Activated CD8-positive, alpha-beta memory T cell treated with anti-CD3 and anti-CD28 coated beads for 1 hour (primary cell): ENCODE measurements at places on chromosomes 7 and 10.

GRCh38 chr10:48309711-48310226, 3.3 kb downstream of the MAPK8 start:
- no peak for DNase-seq

GRCh38 chr7:107172276-107173032, 3.7 kb downstream of the HBP1 start:
- DNase-seq: no peak

DNA sequence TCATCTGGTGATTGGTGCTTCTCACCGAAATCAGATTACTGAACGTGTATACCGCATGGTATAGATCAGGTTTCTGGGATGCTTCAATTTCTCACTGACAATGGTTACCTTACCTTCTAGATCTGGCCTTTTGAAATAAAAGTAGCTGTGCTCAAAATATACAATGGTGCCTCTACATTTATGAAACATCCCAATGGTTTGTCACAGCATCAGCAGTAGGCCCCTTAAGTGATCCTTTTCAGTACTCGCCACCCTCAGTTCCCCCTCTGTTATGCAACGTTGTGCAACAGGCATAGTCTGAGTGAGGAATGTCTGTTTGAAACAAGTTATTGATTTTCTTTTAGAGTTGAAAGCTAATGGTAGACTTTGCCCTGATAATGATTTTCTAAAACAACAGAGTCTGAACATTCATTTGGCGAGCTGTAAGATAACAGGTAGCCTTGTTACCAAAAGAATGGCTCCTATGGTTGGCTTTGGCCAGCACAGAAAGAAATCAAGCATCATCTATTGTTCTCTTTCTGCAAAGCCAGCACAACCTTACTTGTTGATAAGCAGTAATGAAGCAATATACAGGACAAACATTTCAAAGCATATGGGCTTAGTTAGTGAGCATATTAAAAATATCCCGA, 693.9 kb downstream of the PARD3 start:
- DNase-seq: no peak

GRCh38 chr7:41979834-41980307, 257.1 kb downstream of the GLI3 start:
- no peak for DNase-seq

DNA sequence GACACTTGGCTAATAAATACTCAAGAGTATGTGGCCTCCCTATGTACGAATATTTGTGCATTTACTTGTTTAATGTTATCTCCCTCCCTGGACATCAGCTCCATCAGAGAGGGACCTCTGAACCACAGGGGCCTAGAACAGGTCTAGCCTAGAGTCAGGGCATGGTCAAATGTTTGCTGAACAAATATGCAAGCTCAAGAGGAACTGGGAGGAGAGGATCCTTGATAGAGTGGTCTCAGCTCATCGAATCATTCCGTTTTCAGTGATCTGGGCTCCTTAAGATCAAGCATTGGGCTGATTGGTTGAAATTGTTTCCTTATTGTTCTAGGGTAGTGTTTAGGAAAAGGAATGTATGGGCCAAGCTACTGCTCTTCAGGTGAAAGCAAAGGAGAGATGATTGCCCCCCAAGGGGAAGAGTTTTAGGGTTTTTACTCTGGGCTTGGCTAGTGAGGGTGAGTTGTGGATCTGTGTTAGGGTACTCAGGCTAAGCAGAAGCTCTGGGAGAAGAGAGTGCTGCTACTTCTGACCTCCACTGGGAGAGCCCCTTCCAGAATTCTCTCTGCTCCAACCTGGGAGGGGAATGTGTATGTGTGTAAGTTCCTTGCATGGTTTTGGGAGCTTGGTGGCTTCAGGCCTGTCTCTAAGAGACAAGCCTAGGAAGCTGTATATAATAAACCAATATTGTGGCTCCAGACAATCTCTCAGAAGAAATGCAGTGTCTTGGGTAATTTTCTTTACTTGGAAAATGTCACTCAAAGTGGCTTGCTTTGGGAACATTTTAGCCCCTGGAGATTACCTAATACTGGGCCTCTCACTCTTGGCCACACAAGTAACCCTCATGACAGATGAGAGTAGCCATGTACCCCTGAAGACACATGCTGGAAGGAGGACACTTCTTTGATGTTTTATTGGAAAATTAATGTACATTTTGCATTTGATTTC, 110.0 kb downstream of the EMX2 start:
- no peak for DNase-seq

GRCh38 chr7:127771707-127772106, 119.7 kb downstream of the SND1 start:
- DNase-seq: no peak
